AML-193 (cell line): ENCODE measurements at places on chromosomes 6 and 20.

- no peak for DNase-seq
These were observed 43.9 kb downstream of the BMP7 start for GRCh38 chr20:57222631-57222950.

- no peak for DNase-seq
These were observed 223.2 kb downstream of the SYNDIG1 start for GRCh38 chr20:24692446-24693200.

DNA sequence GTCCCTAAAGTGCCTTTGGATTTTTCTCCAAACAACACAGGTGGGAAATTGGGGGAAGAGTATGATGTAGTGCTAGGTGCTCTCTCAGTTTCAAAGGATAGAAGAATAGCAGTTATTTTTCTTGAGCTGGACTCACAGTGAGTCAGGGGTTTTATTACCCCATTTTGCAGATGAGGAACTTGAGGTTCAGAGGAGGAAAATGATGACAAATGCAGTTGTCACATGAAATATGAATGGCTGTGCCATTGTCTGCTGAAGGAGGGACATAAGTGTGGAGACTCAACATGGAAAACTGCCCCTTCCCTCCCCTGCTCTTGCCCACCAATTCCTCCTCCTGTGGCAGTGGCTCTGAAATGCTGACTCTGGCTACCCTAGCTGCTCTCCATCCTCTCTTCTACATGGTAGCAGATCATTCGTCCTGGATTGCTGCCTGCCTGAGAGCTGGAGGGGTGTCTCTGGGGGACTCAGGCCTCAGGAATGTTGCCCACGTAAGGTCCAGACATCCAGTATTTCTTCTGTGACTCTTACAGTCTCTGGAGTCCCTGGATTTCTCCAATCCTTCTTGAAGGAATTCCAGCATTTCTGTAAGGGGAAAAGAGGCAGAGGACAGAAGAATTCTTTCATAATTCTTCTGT lies 37.6 kb upstream of the EPB41L1 start:
- no peak for DNase-seq

DNA sequence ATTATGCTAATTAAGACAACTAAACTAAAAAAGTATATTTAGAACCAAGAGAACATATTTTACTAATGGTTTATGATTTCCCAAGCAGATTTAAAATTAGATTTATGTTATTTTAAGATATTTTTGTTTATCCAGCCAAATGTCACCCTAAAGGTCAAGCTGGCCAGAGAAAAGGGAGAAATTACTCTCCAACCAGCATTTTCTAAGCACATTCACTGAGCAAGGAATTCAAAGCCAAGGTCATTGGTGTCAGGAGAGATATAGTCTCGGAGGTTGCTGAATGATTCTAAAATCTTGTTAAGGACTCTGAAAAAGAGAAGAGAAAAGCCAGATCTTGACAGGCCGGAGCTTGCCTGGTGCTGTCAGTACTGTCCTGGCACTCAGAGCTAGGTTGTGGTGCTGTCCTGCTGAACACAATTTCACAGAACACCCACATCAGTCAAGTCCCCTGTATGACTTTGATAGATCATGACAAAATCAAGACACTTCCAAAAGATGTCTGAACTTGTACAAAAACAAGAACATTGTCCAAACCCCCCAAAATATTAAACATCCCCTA lies 222.3 kb upstream of the SMLR1 start:
- no peak for DNase-seq

DNA sequence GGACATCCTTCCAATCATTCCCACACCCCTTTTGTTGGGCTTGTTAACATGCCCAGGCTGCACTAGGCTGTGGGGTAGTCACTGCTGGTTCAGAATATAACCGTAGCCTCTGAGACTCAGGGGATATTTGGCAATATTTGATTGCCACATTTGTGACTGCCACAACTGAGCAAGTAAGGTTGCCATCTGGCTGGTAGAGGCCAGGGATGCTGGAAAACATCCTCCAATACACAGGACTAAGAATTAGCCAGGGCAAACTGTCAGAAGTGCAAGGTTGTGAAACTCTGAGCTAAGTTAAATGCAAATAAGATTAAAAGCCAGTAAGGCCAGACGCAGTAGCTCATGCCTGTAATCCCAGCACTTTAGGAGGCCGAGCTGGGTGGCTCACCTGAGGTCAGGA lies 112.0 kb downstream of the ZMYND8 start:
- peak; percentile 26 for DNase-seq

DNA sequence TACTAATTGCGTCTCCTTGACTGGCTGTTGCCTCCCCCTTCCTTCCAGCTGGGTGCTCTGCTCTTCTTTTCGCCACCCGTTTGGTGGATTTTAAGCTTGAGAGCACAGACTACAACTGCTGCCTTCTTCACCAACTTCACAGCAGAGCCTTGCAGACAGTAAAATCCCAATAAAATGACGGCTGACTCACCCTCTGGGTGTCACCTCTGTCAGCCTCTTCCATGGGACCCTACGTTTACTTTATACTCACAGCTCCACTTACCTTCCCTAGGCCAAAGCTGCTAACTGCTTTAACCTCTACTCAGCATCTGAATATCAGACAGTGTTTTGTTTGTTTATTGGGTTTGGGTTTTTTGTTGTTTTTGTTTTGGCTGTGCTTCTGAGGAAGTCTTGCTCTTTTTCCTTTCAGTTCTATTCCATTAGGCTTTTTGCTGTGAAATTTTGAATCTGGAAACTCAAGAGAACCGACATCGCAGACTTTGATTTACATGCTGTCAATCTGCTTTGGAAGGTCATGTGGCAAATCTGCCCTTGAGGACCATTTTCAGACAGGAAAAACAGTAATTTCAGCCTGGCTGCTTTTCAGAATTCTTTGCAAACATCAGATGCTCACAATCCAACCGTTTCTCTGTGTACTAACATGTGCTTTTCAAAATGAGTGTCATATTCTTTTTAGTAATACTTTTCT lies 2.4 kb downstream of the AGPAT4 start:
- no peak for DNase-seq

- DNase-seq: no peak
These were observed 38.6 kb downstream of the TAF4 start for GRCh38 chr20:62027116-62027515.

- DNase-seq: no peak
These were observed 20.3 kb upstream of the PNPLA1 start for GRCh38 chr6:36249536-36249935.

- DNase-seq: no peak
These were observed 19.1 kb downstream of the PIM1 start for GRCh38 chr6:37188962-37189510.

GRCh38 chr20:63483834-63484233 lies 11.4 kb upstream of the KCNQ2 start:
- no peak for DNase-seq

- no peak for DNase-seq
These were observed 138.7 kb downstream of the MYB start for GRCh38 chr6:135319819-135320218.

DNA sequence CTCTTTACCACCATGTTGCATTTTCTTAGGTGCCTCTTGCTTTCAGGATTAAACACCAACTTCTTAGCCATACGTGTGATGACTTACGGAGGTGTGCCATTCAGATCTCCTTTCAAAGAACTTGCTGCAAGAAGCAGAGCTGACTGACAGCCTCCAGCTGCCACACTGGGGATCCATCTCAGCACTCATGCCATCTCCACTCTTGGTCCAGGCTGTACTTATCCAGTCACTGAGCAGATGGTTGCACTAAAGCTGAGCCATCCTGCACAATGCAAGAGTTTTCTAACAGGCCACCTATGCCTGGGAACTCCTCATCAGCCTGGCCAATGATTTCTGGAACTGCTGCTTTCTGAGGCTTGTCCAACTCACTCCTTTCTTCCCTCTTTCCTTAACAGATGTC lies 31.4 kb upstream of the KIF6 start:
- no peak for DNase-seq

DNA sequence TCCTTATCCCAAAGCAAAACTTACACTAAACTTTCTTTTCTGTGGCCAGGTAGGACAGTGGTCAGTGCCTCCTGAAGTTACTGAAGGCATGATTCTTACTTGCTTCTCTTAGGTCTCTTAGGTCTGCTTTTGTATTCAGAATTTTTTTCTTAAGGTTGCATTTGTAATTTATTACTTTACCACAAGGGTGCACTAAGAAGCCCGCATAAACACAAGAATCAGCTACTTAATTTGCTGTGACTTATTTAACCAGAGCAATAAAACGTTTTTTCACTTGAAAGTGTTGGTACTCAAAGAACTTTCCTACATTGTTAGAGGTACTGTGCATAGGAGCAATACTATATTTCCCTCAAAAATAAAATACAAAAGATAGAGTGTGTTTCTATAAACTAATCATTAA lies 75.4 kb upstream of the LAMA2 start:
- peak; percentile 36 for DNase-seq

DNA sequence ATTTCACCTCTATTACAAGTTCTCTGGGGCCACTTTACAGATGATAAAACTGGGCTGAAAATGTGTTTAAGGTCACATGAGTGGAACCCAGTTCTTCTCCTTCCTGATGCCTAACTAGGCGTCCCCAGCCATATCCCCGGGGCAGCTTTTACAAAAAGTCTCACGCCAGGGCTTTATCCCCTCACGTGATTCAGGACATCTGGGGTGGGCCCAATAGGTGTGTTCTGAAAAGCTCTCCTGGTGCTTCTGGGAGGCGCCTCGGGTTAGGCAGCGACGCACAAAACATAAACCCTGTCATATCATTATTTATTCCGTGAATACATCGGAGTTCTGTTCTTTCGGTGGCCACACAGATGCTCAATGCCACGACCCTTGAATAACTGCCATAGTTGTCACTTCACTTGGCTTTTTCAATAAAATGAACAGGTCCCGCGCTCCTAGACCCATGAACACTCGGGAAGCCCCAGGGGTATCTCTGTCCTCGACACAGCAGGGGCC lies 32.1 kb downstream of the SF3B5 start:
- no peak for DNase-seq

- no peak for DNase-seq
These were observed 132.7 kb upstream of the LRFN2 start for GRCh38 chr6:40719671-40720374.

DNA sequence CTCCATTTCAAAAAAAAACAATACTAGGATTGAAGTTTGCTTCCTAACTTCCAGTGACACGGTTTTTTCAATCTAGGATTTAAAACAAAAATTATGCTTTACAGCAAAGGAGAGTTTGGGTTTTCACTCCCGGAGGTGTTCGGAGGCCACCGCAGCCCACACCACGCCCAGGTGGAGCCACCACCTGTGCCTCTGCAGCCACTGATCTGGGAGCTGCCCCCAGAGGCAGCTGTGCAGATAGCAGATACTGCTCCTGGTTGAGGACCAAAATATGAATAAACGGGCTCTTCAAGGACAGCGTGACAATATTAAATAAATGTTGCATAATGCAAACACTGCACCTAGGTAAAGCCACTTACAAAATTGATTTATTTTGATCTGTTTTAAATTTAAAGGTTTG lies 30.2 kb downstream of the DLL1 start:
- DNase-seq: no peak

DNA sequence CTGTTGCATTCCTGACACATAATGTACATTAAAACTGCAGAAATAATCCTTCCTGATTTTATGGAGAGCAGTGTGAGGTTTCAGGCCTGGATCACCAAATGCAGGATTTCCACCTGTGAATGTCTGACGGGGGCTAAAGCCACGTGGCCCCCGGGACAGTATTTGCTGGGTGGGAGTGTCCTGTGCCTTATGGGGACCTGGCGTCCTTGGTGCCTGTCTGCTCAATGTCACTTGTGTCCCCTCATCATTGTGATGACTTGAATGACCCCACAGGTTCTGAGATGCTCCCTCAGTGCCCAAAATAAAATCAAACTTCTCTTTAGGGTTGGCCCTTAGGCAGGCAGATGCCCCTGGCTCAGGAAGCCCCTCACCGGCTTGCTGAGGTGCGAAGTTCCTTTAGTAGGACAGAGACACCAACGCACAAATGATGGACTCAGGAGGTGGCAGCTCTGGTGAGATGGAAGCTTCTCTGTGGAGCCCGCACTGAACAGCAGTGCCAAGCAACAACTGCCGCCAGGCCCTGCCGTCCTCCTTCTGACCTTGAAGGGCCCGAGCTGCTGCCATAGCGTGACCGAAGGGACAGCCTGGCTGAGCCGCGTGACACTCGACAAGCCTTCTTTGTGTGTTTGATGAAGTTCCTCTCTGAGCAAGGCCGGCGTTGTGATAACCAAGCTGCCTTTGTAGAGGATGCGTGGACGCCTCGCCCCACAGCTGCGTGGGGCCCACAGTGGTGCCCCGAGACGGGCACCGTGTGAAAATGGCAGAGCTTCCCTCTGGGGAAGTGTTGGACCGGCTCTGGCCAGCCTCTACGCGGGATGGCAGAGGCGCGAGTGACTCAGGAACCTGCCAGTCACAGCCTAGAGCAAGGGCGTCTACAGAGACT lies 30.9 kb downstream of the FRMD1 start:
- DNase-seq: no peak

- no peak for DNase-seq
These were observed at the start of gene NOX3 for GRCh38 chr6:155455766-155456165. Gene NOX3 (minus strand): TSS chr6:155455839. CDS start chr6:155455800, 39 bp downstream.
